ENCODE measurements at places on chromosomes 3 and 15. TPM values are rescaled to one million over a fixed set of nuclear protein-coding genes. Genes with fewer than 3 reads are reported as not detected.

The AGBL1 gene
- not detected for total RNA-seq

The DBR1 gene
- total RNA-seq: 17.3 TPM

The ATXN7 gene
- 61.8 TPM for total RNA-seq

DNA sequence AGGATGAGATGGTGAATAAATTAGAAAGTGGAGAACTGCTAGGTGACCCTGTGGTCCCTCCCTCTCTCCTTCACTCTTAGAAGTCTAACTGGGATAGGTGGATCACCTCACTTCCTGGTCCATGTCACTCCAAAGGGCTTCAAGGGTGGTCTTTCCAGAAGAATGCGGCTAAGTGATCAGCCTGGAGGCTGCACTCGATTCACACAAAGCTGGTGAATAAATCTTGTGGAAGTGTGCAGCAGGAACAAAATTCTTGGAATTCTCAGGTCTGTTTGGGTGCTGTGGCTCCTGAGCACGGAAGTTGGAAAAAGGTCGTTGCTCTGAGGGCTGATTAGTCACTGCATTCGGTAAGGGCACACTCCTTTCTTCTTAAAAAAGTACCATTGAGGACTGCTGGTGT, 46.3 kb downstream of the GASK1A start:
- no peak for DNase-seq

GRCh38 chr15:101027273-101027901, 108.2 kb downstream of the LRRK1 start:
- peak; percentile 46 for DNase-seq

GRCh38 chr3:143122608-143123352, 3.2 kb downstream of the CHST2 start:
- DNase-seq: no peak

DNA sequence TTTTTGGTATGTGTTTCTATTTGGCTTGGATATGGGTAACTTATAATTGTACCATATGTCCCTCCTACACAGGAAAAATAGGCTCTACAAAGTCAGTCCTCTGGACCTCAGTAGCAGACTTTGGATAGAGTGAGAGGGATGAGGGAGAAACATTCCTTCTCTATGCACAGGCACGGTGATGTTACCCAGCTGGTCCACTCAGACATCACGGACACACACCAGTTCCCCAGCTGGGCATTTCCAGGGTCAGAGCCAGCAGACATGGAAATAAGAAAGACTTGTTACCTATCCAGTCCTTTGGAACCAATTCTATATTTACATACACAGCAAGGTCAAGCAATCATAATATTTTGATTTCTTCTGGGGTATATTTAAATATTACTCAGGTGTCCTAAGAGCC, 433.1 kb upstream of the KCNMB2 start:
- no peak for DNase-seq

The PBRM1 gene
- total RNA-seq: 82.3 TPM

- DNase-seq: peak; percentile 97
These were observed at the start of gene MAN2C1 for GRCh38 chr15:75367913-75368688. Gene MAN2C1, minus strand, starts transcription at chr15:75368607. Its CDS starts 24 bp downstream, at chr15:75368583.

GRCh38 chr3:140842984-140843649, 98.5 kb upstream of the SLC25A36 start:
- no peak for DNase-seq

GRCh38 chr15:89379251-89379695, 44.6 kb upstream of the POLG start:
- no peak for DNase-seq

DNA sequence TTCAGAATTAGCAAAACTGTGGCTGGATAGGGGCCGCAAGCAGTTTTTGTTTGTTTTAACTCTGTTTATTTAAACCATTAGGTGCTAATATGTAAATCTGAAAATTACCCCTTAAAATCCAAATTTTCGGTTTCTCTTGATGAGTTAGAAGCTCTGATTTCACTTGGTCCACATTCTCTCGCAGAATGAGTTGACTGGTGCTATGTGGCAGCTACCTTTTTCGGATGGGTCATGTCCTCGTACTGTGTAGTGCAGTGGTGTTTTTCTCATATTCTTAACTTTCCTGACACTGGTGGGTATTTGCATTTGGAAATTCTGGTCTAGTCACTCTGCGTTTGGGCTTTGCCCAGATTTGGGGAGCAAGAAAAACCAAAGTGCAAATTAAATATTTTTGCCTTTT, 87.1 kb downstream of the DIPK2A start:
- no peak for DNase-seq

The LEKR1 gene
- 3.5 TPM for total RNA-seq

DNA sequence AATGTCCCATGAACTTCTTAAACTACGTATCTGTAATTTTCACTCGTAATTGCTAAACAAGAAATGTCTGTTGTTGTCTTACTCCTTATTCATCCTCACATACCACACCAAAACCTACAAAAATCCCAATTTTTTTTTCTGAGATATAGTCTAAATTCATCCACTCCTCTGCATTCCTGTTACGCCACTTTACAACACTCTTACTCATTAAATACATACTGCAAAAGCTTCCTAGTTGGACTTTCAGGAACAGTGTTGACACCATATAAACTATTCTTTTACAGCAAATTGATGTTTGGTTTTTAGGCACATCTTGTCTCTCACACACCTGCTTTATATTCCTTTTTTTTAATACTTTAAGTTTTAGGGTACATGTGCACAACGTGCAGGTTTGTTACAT, 934.9 kb upstream of the CADM2 start:
- no peak for DNase-seq

The CCDC71 gene
- total RNA-seq: 32.1 TPM

- no peak for DNase-seq
These were observed 11.5 kb downstream of the CLRN1 start for GRCh38 chr3:150960708-150961684.

The SUSD5 gene
- total RNA-seq: 2.1 TPM

DNA sequence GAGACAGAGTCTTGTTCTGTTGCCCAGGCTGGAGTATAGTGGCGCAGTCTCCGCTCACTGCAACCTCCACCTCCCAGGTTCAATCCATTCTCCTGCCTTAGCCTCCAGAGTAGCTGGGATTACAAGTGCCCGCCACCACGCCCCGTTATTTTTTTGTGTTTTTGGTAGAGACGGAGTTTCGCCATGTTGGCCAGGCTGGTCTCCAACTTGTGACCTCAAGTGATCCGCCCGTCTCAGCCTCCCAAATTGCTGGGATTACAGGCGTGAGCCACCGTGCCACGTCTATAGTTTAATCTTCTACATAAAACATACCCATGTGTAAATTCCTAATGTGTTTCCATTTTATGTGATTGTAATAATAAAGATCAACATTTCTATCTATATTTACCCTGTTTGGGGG, 1.7 kb downstream of the GALK2 start:
- DNase-seq: no peak

The RTP1 gene
- total RNA-seq: not detected

The MAGI1 gene
- 45.5 TPM for total RNA-seq

The ARID3B gene
- 5.6 TPM for total RNA-seq

DNA sequence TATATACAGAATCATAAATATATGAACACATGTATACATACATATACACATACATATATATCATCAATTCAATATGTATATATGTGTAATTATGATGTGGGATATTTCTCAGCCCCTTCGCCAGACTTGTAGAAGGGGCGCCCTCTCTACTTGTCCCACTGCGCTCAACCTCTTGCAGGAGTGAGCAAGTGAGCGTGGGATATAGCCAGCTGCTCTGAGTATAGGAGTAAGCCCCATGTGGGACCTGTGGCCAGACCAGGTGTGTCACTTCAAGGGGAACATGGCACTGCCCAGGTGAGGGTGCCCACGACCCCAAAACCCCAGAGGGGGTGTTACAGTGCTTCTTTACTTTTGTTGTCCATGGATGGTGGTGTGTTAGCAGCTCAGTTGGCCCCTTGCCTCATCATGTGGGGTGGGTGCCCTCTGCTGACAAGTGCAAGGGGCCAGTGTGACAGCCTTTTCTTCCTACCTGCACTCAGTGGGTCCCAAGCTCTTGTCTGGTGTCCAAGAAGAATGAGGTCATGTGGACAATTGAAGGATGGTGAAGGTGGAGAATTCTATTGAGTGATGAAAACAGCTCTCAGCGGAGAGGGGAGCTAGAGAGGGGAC, 304.1 kb downstream of the UNC13C start:
- no peak for DNase-seq

The P4HTM gene
- 47.2 TPM for total RNA-seq

The ATP8B4 gene
- 29.2 TPM for total RNA-seq

DNA sequence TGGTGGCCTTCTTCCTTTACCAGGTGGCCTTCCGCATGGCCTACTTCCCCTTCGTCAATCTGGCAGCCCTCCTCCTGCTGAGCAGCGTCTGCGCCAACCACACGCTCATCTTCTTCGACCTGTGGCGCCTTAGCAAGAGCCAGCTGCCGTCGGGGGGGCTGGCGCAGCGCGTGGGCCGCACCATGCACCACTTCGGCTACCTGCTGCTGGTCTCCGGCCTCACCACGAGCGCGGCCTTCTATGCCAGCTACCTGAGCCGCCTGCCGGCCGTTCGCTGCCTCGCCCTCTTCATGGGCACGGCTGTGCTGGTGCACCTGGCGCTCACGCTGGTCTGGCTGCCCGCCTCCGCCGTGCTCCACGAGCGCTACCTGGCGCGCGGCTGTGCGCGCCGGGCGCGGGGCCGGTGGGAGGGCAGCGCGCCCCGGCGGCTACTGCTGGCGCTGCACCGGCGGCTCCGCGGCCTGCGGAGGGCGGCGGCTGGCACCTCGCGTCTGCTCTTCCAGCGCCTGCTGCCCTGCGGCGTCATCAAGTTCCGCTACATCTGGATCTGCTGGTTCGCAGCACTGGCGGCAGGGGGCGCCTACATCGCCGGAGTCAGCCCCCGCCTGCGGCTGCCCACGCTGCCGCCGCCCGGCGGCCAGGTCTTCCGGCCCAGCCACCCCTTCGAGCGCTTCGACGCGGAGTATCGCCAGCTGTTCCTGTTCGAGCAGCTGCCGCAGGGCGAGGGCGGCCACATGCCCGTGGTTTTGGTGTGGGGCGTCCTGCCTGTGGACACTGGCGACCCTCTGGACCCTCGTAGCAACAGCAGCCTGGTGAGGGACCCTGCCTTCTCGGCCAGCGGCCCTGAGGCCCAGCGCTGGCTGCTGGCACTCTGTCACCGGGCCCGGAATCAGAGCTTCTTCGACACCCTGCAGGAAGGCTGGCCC, 9.9 kb downstream of the DISP2 start:
- peak; percentile 81 for DNase-seq

DNA sequence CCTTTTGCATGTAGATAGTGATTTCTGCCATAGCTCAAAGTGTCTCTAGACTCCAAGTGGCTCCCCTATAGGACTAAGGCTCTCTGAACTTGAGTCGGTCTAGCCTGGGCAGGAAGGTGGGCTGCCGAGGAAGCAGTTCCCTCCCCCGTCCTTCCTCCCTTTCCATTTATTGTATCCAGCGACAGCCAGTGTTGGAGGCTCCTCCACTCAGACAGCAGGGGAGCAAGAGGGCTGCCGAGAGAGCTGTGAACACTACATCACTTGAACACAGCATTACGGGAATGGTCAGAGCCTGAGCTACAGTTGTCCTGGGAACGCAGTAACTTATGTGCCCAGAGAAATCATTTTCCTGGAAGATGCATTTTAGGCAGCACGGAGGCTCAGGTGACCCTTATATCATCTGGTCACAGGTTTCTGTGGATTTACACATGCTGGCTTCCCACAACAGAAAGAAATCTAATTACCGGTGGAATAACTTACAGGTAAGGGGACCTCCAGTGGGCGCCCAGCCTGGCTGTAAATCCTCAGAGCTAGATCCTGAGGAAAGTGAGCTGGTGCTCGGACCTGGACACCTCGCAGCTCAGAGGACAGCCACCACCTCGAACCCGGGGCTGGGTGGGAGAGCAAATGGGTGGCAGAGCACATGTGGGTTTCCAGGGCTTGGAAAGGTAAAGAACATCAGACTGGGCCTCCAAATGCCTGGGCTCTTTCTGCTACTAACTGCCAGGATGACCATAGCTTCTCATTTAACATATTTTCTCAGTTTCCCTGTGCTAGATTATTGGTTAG, 197.1 kb downstream of the UACA start:
- DNase-seq: peak; percentile 19

The B3GALNT1 gene
- 22.3 TPM for total RNA-seq

DNA sequence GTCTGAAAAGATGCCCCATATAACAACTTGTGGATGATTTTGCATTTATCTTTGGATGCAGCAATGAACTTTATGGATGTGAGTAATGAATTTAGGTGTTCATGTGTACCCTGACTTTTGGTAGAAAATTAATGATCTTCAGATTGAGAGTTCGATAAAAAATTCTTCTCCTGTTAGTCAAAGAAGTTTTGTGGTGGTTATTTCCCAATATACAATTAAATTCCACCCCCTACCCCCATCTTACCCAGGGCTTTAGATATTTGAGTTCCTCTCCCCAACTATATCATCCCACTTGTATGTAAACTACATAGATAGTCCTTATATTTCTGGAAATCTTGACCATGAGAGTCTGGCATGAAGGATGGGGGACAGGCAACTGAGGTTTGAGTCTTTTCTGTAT, 126.1 kb upstream of the ALDH1A3 start:
- DNase-seq: no peak

- no peak for DNase-seq
These were observed 444.7 kb upstream of the TPRG1 start for GRCh38 chr3:188727052-188727451.

GRCh38 chr3:102205647-102206046, 229.2 kb upstream of the ZPLD1 start:
- no peak for DNase-seq

The GOLGA8M gene
- 5.7 TPM for total RNA-seq

GRCh38 chr3:105862217-105862616, 6.6 kb downstream of the CBLB start:
- DNase-seq: no peak

The ILDR1 gene
- 16.3 TPM for total RNA-seq

- DNase-seq: no peak
These were observed 97.8 kb upstream of the SELENOK start for GRCh38 chr3:53989451-53989850.

DNA sequence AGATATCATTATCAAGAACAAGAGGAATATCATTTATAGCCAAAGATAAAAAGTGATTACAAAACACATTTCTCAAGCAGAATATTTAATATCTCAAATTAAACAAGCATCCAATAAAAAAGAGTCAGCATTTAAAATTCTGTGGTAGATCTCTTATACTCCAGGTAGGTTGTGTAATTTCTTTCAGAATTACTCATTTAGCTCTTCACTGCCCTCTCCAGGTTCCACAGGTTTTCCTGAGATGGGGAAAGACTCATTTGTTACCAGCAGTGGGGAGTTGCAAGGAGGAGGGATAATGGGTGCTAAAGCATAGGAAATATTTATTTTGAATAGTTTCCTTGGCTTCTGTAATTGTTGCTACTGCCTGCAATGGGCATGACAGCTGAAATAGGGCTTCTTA, 83.1 kb upstream of the RASGRP1 start:
- no peak for DNase-seq

GRCh38 chr15:90868261-90868689, at the start of gene FURIN:
Gene FURIN, plus strand, starts transcription at chr15:90868588. Its CDS starts 7,153 bp downstream, at chr15:90875741.
- DNase-seq: no peak

The MEIS2 gene
- 74.8 TPM for total RNA-seq

The DNASE1L3 gene
- total RNA-seq: 6.1 TPM

The RETNLB gene
- not detected for total RNA-seq

The TRIM42 gene
- total RNA-seq: not detected

GRCh38 chr15:57134071-57134605, 215.7 kb downstream of the TCF12 start:
- DNase-seq: no peak

The TTBK2 gene
- 18.5 TPM for total RNA-seq

- no peak for DNase-seq
These were observed 65.4 kb upstream of the SEC61A1 start for GRCh38 chr3:127986803-127987202.

The IQSEC1 gene
- total RNA-seq: 55.2 TPM

GRCh38 chr15:42384597-42384996, 25.3 kb downstream of the CAPN3 start:
- no peak for DNase-seq

The TMEM45A gene
- 9.2 TPM for total RNA-seq

- no peak for DNase-seq
These were observed 182.7 kb downstream of the MEIS2 start for GRCh38 chr15:36917411-36918267.

The PLA2G4D gene
- 0.13 TPM for total RNA-seq
